ENCODE measurements at places on chromosomes 4 and X.

- DNase-seq: no peak
These were observed 59.2 kb downstream of the NBDY start for GRCh38 chrX:56788229-56788628.

DNA sequence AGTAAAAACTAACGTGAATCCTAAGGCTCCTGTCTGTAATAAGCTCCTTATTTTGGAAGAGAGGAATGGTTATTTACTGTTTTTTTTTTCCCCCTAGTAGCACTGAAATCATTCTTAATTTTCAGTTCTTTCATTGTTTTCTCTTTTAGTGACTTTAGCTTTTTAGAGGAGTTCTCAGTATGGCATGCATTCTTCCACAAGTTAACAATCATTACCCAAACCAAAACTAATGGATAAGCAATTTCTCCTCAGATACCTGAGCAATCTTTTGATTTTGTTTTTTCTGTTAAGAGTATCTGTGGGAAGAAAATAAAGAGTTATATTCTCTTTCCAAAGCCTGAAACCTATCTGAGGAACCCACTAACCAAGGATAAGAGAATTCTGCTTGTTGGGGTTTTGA, 16.7 kb upstream of the PPA2 start:
- no peak for DNase-seq

DNA sequence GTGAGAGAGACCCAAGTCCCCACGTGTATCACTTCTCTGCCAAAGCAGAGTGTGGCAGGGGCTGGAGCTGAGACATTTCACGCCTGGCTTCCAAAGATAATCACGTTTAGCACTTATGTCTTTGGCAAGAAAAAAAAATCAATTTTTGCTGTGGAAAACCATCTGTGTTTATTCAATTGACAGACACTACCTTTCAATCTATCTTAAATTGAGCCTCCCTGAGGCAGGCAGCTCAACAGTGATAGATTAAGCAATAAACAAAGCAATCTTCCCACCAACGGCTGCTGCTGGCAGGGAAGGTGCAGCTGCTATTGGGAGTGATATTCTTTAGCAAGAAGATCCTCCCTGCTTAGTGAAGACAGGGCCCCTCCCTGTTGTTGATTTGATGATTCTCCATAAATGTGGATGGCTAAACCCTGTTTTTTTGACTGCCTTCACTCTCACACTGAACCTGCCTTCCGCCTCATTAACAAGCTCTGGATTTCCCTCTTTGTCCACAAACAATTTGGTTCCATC, 11.6 kb upstream of the MAGEB17 start:
- DNase-seq: no peak

- DNase-seq: no peak
These were observed 49.5 kb downstream of the SEPSECS start for GRCh38 chr4:25110527-25111329.

- DNase-seq: no peak
These were observed 55.3 kb downstream of the KLHL4 start for GRCh38 chrX:87572901-87573300.

- no peak for DNase-seq
These were observed 82.8 kb downstream of the CHIC2 start for GRCh38 chr4:53981567-53981966.

DNA sequence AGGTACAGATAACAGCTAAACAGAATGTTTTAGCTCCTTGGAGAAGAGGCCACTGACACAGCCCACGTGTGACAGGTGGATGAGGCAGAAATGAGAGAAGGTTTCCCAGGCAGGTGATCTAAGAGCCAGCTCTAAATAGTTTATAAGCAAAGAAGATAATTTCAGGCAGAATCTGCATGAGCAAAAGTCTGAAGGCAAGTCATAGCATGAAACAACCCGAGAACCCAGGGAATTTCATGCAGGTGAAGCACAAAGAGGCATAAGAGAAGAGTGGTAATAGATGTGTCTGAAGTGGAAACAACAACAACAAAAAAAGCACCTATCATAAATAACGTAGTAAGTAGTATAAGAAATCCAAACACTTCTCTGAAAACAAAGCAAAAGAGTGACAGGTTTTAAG, 275.8 kb upstream of the CPEB2 start:
- no peak for DNase-seq

DNA sequence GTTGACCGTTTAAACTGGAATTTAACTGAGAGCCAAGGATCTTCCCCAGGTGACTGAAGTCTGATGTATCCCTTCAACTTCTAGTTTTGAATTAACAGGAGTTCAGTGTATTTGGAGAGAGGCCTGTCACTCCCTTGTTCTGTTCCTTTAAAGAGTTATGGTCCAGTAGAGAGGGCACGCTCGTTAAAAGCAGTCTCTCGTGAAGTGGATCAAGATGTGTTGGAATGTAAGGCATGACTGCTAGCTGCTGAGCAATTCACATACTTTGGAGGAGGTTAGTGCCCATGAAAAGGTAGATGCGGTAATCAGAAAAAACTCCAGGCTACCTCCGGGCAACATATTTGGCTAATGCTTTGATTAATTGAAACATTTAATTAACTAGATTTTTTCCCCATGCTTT, 65.7 kb downstream of the SHROOM2 start:
- no peak for DNase-seq

- no peak for DNase-seq
These were observed 41.3 kb downstream of the RAPGEF2 start for GRCh38 chr4:159144112-159144694.

GRCh38 chrX:39725114-39725513, 372.6 kb downstream of the BCOR start:
- DNase-seq: no peak

DNA sequence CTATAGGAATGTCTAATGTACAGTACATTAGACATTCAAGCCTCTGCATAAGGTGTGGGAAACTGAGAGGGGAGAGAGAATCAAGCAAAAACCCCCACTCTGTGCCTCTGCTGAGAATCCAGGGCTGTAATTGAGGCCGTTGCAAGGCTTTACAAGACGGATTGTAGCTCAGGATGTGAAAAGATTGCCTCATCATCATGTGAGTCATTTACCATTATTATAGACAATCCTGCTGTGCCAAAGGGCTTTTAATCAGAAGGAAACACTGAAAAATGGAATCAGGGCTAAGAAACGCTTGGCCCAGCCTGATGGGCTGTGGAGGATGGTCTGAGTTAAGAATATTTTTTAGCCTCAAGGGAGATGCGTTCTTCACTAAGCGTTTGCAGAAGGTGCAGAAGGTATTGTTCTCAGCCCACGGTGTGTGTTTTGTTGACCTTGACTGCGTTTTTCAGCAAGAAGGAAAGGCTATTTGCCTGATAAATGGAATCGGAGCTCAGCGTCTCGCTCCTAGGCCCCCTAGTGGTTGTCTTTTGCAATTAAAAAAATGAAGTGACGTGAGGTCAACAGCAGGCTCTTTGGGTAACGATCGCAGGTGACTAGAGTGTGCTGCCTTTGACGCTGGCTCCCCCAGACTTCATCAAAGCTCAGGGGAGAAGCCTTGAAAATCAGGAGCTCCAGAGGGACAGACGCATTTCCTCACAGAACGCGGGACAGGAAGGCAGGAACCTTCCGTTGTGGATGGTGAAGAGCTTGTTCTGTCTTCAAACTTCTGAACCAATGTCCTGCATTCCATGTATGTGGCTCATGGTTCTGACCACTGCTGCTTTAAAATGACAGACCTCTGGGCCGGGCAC, 18.1 kb upstream of the CHRNA9 start:
- peak; percentile 69 for DNase-seq

DNA sequence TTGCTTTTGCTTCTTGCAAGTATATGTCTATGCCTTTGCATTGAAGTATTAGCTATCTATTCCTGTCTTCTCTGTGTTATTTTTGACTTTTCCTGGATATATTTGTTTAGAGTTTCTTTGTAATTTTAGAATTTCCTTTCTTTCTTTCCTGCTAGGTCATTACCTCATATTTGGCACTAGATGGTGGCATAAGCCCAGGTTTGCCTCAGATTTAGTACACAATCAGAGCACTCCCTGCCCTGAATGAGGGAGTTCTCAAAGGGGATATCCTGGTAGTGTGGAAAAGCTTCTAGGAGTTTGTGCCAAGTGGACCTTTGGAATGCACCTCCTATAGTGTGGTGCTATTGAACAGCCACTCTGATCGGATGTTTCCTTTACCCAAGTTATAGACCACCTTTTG, 181.6 kb downstream of the UGT8 start:
- DNase-seq: no peak

DNA sequence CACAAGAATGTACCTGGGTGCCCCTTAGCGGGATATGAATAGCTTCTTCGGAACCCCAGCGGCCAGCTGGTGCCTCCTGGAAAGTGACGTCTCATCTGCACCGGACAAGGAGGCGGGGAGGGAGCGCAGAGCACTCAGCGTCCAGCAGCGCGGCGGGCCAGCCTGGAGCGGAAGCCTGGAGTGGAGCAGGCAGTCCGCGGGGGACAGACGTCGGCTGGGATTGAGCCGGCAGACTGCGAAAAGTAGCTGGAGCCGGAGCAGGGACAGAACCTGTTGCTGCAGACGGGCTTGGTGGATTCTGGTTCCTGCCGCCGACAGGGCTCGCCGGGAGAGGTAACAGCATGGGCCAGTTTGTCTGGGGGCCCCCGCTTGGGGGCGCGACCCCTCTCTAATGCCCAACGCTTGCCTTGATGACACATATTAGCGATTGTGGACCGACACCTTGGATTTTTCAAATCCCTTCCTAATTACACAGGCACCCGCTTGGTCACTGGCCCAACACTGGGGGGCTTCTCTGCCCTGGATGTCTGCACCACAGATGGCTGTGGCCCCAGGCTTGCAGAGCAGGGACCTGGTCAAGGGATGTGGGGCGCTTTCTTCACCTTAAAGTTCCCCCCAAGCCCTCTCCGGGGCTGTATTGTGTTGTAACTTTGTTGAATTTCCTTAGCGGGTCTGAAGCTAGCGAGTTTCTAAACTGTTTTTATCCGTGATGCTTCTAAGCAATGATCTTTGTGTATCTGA, at the start of gene NPFFR2:
Gene NPFFR2 (plus strand): TSS at position 133 of the 741 bp plus-strand sequence. CDS start 96,592 bp downstream, outside the sequence.
- no peak for DNase-seq

DNA sequence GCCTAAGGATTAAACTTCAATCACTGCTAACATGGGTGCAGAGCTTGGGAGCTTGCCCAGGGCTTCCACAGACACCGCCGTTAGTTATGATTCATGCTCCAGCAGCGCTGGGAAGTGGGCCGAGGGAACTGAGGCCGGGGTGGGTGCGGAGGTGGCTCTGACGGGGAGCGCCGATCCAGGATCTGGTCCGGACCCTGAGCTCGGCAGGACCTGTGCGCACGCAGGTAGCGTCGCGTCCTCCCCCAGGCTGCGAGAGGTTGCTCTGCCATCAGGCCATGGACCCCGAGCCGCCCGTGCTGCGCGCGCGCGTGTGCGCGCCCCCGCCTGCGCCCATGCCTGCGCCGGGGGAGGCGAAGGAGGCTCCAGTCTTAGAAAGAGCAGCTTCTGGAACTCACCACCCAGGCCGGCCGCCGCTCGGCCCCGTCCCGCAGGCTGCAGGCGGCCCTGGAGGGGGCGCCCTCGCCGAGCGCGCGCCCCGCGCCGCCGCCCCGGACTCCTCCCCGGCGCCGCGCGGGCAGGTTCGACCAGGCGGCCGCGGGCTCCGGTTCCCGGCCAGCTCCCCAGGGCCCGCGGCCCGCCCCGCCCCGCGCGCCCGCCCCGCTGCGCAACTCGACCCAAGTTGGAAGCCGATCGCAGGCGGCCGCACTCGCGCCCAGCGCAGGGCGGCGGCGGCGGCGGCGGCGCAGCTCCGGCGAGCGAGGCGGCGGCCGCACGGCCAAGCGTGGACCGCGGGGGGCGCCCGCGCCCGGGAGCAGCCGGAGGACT, 732 bp upstream of the ADRA2C start:
- peak; percentile 24 for DNase-seq

GRCh38 chr4:825063-825970, 612 bp downstream of the CPLX1 start:
- no peak for DNase-seq

DNA sequence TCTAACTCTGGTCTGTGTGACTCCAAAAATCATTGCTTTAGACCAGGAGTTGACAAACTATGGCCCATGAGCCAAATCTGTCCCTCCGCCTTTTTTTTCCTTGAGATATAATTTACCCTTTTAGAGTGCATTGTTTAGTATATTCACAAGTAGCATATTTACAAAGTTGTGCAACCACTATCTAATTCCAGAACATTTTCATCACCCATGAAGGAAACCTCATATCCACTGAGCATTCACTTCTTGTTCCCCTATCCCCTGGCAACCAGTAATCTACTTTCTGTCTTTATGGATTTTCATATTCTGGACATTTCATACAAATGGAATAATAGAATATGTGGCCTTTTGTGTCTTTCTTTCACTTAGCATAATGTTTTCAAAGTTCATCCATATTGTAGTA, 67.4 kb upstream of the CITED1 start:
- no peak for DNase-seq

DNA sequence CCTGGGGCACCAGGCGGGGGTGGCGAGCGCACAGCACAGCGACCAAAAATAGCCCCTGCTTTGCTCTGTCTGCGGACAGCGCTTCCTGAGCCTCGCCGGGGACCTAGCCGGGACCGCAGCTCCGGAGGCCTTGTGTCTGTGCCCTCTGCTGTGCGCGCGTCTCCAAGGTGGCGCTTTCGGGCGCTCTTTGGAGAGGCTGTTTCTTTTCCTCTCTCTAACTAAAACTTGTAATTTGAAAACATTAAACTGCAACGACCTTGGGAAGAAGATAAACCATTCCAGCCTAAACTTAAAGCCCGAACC, 3.4 kb downstream of the ARX start:
- DNase-seq: no peak

- no peak for DNase-seq
These were observed 2.3 kb upstream of the MID1IP1 start for GRCh38 chrX:38798956-38799355.

DNA sequence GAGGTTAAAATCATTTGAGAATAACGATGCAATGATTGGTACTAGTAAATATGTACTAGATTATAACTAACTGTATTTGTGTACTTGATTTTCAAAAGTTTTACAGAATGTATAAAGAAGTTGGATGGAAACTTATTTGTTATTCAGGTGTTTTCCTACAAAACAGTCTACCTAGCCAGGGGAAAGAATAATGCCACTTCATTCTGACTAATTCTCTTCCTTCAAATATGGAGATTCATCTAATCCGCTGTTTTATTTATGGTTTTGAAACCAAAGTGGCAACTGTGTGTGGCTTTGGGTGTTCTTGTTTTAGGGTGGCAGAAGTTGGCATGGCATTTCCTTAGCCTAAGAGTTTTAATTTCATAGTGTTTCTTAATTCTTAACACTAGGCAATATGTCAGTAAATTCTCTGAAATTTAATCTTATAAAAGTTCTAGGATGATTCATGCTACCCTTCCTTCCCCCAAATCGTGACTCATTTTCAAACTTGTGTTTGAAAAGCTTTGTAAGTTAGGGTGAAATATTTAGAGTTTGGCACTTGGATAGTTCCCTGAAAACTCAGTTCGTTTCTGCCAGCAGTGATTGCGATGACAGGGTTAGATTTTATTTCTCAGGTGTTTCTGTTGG, 62.6 kb downstream of the DCLK2 start:
- DNase-seq: no peak

GRCh38 chr4:138235419-138235952, 6.7 kb downstream of the SLC7A11 start:
- DNase-seq: no peak

- DNase-seq: no peak
These were observed 456.3 kb downstream of the PDGFC start for GRCh38 chr4:156515295-156515694.

GRCh38 chr4:108519208-108519833, 101.1 kb upstream of the RPL34 start:
- no peak for DNase-seq

- no peak for DNase-seq
These were observed 559.1 kb downstream of the TLL1 start for GRCh38 chr4:166432125-166432524.
